Skeletal muscle cell (primary cell): ENCODE measurements at places on chromosomes 7 and 10.
A peak's percentile ranks its signal among the peaks of the same experiment; 100 is the strongest.

DNA sequence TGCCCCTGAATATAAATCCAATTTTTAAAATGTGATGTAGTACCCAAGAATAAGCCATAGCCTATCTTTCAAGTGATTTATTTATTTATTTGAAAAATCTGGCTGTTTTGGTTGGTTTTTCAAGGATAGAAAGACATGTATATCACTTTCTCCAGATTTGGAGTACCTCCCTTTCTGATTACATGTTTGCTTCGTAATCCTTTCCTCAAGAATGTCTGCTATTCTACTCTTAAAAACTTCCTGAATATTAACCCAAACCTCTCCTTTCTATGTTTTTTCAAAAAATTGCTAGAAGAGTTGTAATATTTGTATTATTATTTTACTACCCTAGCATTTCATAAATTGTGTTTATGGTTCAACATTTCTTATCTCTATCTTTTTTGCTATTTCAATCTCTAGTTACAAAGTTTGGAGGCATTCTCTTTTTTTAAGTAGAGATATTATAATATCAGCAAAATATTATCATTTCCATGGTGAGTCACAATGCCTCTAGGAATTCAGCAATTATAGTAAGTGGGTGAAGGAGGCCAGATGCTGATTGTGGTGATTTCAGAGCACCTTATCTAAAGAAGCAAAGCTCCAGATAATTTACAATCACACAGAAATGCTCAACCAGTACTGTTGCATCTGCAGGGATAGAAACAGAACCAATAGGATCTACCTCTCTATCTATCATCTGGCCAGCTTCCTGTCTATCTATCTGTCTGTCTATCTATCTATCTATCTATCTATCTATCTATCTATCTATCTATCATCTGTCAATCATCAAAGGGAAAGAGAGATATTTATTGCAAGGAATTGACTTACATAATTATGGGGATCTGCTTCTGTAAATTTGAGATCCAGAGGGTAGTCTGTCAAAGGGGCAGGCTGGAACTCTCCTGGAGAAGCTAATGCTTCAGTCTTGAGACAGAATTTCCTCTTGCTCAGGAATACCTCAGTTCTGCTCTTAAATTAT, 412.5 kb upstream of the SEMA3C start:
- no peak for DNase-seq

DNA sequence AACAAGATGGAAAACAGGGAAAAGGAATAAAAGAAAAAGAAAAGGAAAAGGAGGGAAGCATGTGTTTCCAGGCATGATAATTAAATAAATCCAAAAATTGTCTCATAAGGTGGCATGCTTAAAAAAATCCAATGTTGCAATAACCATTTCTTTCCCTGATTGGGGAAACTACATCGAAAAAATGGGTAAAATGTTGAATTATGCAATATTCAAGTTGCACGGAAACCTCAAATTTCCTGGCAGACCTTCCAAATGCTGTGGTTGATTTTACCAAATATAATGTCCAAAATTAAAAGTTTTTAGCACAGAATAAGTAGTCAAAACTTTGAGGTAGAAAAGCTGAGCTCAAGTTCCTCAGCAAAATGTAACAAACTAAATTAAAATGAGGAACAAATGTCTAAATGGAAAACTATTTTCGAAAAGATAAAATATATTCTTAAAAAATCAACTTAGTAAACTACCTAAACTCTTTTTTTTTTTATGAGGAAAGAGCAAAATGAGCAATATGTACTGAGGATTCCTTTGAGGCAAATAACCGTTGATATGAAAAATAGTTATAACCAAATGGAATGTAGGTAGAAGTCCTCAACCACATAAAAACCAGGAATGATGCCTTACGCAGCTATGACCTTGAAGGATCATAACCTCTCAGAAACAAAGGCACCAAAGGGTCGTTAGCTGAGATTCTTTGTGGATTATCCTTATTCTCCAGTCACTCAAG, 52.6 kb downstream of the MACC1 start:
- no peak for DNase-seq

DNA sequence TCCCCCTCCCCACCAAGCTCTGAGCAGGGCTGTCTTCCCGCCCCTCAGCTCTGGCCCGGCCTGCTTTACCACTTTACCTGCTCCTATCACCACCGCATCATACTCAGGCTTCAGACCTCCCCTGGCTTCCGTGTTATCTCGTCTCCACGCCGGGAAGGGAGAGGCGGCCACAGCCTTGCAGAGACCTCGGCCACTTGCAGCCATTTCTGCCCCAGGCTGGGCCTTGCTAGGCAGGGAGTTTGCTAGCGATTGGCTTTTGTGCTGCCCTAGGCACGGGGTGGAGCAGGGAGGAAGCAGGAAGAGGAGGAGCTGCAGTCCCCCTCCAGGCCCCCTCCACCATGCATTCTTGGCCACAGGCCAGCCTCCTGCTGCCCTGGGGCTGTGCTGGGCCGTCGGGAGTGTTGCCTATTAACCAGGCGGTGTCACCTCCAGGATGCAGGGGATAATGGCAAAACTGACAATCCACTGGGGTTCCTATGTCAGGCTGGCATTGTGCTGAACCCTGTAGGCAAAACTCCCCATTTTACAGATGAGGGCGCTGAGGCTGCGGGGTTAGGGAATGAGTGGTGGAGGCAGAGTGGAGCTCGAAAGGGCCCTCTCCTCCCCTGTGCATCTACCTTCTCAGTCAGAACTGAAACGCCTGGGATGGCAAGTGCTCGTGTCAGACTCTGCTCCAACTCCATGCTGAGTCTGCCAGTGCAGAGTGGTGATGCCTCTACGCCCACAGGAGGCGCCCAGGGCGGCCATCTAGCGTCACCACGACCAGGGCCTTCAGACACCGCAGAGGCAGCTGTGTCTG, at the start of gene PYROXD2:
TSS of gene PYROXD2 (minus strand) at position 251 of the 799 bp plus-strand sequence. CDS start at position 204, 47 bp downstream.
- peak; percentile 68 for DNase-seq

GRCh38 chr7:114650491-114650890, 235.9 kb downstream of the FOXP2 start:
- no peak for DNase-seq

GRCh38 chr10:70537398-70538194, 59.0 kb downstream of the PALD1 start:
- no peak for DNase-seq

GRCh38 chr7:71896535-71896934, 515.6 kb downstream of the CALN1 start:
- DNase-seq: no peak

DNA sequence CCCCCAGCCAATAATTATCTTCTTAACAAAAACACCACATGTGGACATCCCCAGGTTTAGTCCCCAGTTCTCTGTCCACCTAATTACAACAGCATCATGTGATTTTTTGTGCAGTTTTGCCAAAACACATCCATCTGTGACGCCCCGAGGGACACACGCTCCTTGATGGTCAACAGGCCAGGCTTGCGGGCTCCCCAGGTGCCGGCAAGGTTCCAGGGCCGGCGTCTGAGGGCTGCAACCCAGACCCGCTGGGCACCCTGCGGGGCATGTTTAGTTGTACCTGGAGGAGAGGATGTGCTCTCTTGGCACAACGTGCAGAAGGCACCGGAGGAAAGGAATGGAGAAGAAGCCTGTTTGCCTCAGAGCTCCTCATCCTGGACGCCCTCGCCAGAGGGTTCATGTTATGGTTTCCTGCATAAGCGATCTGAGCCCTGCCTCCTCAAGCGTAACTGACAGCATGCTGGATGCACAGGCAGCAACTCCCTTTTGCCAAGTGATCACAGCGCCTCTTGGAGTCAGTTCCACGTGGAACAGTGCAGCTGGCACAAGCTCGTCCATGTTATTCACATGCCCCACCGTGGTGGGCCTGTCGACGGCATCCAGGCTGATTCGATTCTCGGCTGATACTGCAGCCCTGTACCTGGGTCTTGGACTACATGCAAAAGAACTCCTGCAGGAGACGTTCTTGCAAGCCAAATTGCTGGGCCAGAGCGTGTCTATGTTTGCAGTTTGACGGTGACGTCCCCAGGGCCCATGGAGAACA, 41.6 kb downstream of the JAKMIP3 start:
- DNase-seq: no peak

- DNase-seq: no peak
Observed at GRCh38 chr10:128086003-128086863, 40.0 kb downstream of the MKI67 start.

GRCh38 chr7:70352906-70353305, 754.6 kb downstream of the AUTS2 start:
- no peak for DNase-seq

- DNase-seq: no peak
Observed at GRCh38 chr7:28570113-28570969, 158.0 kb downstream of the CREB5 start.

- no peak for DNase-seq
Observed at GRCh38 chr10:48557511-48558123, 47.3 kb downstream of the ARHGAP22 start.

DNA sequence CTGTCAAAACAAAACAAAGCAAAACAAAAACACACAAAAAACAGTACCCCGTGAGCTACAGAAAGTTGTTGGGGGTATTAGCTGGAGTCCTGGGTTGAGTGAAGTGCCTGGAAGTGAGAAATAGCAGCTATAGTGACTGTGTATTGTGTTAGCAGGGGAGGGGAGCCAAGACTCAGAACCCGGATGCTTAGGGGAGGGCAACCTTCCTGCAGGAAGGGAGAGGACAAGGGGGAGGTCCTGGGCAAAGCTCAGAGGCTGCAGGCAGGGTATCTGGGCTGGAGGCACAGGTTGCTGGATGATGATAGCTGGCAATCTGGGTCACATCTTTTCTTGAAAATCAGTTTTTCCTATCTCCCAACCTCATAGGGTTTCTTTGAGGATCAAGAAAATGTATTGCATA, 75.8 kb upstream of the PARD3 start:
- no peak for DNase-seq

DNA sequence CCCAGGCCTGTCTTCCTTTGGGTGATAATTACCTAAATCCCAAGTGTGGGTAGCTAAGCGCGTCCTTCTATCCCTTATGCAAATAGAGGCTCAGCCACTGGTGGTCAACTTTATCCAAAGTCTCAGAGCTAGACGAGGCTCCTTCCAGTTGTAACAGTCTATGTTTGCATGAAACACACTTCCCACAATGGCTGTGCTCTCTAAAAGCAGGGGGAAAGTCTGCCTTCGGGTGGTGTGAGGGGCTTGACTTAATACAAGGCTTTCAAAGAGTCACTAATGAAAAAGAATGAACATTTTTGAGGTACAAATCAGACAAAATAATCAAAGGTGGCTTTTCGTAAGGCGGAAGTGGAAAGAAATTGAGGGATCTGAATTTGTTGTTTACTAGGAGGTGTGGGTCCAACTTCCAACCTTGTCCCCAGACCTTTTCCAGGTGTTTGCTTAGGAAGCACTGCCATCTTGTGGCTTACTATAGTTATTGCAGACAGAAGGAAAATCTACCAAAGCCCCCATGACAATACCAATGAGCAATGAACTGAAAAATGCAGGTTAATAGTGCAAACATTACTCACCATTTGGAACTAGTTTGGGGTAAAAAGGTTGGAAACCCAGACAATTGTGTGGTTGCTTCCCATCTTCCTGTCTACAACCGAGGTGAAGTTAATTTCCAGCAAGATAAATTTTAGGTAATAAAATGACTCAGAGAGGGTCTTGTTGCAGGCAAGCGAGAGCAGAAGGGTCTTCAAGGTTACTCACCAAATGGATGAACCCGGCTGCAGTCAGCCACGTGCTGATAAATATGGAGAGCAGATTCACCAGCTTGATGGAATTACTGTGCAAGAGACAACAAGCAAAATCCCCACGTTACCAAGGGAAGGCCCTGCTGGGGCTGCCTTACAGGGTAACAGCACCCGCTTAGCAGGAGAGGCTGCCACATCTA, 525.7 kb downstream of the KCNMA1 start:
- peak; percentile 68 for DNase-seq

DNA sequence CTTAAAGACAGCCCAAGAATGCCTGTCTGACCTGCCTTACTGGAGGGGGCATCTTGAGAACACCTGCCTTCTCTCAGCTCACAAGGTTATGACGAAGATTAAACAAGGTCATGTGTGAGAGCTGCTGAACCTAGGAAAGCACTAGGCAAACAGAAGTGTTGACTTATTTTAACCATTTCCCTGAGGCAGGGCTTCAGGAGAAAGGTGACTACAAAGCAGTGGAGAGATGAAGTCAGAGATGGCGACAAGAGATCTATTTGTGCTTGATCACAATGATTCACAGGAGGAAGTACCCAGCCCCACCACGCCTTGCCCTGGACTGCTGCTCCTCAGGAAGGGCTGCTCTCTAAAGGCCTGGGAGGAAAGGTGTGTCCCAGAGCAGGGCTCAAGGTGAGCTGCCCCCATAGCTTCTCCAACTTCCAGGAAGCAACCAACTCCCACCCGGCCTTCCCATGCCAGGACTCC, 27.8 kb downstream of the STN1 start:
- no peak for DNase-seq

DNA sequence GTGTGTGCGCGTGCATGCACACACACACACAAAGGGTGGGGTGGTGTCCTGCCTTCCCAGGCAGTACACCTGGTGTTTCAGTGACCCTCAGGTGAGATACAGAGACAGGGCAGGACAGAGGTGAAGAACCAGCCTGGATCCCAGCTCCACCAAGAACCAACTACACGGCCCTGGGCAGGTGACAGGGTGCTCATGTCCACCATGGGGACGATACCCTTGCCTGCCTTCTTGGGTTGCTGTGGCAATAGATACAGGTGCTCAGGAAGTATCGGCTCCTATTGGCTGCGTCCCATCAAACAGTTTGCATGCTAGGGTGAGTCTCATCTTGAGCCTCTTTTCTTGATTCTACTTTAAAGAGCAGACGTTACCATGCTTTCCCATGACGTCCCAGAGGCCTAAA, 33.7 kb upstream of the CXCL12 start:
- DNase-seq: no peak

GRCh38 chr10:130341356-130341755, 205.2 kb downstream of the GLRX3 start:
- DNase-seq: no peak

GRCh38 chr7:136339464-136339863, 362.3 kb upstream of the MTPN start:
- DNase-seq: no peak

DNA sequence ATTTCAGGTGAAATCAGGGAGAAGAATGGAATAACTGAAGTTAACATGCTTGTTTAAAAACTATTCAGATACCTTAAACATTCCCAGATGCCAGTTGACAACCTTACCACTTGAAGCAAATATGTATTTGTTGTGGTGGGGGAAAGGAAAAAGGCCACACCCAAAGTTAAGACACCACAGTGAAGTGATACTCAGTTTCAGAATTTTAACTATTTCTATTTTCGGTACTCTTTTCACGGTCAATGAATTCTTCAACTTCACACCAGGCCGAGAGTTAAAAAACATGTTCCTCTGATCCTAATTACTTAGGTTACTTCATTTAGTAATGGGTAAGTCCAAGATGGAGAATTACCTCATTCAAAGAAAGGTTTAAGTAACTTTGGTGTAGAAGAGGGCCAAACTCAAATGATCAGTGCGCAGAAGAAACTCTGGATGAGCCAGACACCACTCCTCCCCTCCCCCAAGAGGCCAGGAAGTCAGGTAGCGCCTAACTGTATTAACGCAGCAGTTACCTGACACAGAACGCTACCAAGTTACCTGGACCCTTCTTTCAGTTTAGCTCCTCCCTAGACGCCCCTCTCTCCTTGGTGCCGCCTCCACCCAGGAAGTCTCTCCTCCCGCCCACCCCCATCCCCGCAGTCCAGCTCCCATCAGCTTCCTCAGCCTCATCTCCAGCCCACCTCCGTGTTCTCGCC, 700 bp downstream of the MTPN start:
- DNase-seq: no peak

GRCh38 chr10:27658788-27659187, 86.8 kb downstream of the MKX start:
- no peak for DNase-seq

GRCh38 chr7:121195874-121196273, 132.9 kb upstream of the WNT16 start:
- peak; percentile 4 for DNase-seq
